Astrocyte of the spinal cord (primary cell): ENCODE measurements at places on chromosomes 6 and 20.

DNA sequence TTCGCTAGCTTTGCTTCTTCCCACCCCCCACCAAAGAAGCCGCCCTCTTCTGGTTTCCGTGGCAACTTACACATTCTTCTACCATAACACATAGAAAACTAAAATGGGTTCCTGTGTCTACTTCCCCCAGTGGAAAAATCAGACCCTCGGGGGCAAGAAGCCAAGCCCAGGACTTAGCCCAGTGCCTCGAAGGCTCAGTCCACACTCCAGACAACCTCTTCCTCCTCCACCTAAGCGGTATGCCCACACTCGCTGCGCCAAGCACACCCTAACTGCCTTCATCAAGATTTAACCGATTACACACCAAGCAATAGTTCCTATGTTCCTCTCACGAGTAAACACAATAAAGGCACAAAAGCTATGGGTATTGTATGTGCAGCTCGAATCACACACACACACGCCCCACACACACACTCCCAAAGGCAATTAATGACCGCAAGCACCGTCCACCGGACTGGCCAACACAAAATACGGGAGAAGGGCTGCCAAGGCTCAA lies 537 bp downstream of the PPIL4 start:
- DNase-seq, result peak; percentile 79

GRCh38 chr6:144460327-144461095 lies 175.4 kb downstream of the UTRN start:
- no peak for DNase-seq

- peak; percentile 3 for DNase-seq
Observed at GRCh38 chr6:94269256-94269655, 849.9 kb upstream of the EPHA7 start.

DNA sequence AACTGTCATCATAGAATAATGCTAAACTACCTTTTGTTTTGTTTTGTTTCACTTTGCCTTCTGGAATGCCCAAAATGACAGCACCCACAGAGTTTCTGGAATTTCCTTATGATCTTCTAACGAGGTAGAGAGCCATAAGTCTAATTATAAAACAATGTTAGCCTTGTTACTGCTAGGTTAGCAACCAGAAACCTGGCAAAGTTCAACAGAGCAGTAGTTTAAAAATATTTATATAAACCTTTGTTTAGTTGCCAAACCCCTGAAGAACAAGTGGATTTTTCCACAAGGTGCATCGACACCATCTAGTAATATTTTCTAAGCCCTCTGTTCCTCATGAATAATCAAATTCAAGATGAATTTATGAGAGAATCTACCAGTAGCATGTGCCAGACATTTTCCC lies 27.6 kb upstream of the IPCEF1 start:
- DNase-seq, result no peak

DNA sequence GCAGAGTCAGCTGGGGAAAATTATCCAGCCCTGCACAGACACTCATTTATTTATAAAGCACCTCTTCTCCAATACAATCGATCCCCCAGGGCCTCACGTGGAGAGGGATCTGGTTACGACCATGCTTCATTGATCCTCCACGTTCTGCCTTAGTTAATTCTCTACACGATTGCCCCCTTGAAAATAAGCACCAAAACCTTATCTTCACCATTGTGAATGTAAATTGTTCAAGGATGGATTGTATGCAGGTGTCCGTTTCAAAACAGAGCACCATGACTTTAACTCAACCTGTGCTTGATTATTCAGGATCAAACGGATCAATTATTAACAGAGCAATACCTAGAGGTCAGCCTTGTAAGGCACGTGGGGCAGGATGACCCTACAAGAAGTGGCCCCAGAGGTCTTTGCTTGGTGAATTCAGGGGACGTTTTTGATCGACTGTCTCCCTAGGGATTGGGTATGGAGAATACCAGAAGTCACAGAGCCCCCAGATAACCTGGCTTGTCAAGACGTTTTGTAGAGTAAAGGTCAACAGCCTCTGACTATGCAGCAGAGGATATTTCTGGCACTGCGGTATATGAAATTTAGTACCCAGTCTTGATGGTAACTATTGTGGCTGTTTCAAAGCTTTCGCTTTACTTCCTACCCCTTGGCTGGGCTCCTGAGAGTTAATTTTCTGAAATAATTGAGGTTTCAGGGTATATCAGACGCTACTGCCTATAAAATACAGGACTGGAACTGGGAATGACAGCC lies 112.1 kb downstream of the NFATC2 start:
- DNase-seq, result no peak

GRCh38 chr6:164398647-164399046 lies 910.8 kb downstream of the C6orf118 start:
- no peak for DNase-seq

GRCh38 chr20:51526106-51526470 lies 16.4 kb downstream of the NFATC2 start:
- DNase-seq, result no peak

DNA sequence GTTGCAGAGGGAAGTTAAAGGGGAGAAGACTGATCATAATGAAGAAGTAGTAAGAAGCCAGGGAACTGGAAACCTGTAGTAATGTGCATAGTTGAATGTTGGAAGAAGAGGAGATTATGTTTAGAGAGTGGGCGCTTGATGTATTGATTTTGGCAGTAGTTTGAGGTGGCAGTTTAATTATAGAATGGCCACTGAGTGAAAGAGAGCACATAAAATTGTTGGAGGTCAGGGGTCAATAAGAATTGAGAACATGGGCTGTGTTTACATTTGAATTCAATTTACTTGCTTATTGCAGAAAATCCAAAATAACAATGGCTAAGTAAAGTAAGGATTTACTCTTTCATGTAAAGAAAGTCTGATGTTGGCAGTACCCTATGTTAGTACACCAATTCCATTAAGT lies 15.7 kb downstream of the VTA1 start:
- DNase-seq, result no peak

- DNase-seq, result no peak
Observed at GRCh38 chr6:52788478-52788877, 15.1 kb downstream of the GSTA1 start.

- DNase-seq, result no peak
Observed at GRCh38 chr6:87095087-87095509, at the start of gene CGA. Gene CGA (minus strand): TSS chr6:87095106. CDS start chr6:87088200, 6,906 bp downstream.

DNA sequence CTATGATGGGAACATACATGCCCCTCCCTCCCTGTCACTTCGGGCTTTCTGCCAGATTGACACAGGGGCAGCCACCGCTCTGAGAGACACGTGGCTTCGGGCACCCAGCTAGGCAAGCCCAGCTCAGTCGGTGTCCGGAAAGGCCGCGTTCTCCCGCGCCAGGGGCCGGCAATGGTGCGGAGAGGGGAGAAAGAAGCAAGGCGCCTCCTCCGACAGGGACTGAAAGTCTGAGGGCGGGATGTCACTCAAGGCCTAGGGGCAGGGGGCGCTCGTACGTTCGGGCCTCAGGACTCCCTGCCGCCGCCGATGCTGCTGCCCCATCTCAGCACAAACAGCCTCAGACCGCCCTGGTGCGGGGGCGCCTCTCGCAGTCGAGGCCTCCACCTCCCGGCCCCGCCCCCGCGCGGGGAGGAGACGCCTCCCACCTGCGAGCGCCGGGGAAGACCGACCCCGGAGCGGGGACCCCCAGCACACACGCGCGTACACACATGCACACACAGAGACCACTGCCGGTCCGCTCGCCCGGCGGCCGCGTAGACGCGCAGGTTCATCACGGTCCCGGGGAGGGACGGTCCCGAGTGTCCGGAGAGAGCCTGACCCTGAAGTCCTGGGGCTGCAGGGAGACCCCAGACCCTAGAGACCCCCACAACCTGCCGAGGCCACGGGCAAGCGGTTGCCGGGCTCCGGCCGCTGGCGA lies 1.9 kb downstream of the GRM4 start:
- DNase-seq, result no peak

GRCh38 chr20:61725966-61726365 lies 339.7 kb downstream of the TAF4 start:
- no peak for DNase-seq

- no peak for DNase-seq
Observed at GRCh38 chr6:36358226-36358915, 21.7 kb upstream of the BNIP5 start.

DNA sequence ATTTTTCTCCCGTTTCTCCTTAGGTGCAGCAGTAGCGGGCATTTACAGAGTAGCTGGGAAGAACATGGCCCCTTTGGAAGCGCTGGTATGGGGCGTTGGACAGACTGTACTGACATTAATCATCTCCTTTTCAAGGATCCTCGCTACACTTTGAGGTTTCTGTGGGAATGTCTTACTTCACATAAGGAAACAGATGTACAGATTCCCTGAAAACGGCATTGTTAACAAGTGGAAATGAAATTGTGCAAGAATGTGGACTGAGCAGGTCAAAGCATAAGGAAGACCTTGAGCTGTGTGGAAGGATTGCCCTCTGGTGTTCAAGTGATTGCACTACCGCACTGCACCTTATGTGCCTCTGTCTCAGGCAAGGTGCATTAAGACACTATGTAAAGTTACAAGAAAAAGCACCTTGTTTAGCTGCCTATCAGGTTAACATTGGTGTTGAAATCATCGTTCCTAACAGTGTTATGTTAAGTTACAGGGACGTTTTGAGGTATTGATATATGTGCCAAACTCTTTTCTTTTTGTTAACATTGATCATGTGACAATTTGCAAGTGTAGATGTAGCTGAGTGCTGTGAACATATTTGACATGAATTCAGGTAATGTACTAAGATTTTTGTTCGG lies 38.0 kb downstream of the TMEM170B start:
- peak; percentile 78 for DNase-seq

- peak; percentile 21 for DNase-seq
Observed at GRCh38 chr6:1821513-1822183, 211.9 kb downstream of the FOXC1 start.

- no peak for DNase-seq
Observed at GRCh38 chr20:52168116-52168515, 23.5 kb downstream of the ZFP64 start.

- DNase-seq, result no peak
Observed at GRCh38 chr20:58811334-58811733, 39.4 kb downstream of the GNAS-AS1 start.

DNA sequence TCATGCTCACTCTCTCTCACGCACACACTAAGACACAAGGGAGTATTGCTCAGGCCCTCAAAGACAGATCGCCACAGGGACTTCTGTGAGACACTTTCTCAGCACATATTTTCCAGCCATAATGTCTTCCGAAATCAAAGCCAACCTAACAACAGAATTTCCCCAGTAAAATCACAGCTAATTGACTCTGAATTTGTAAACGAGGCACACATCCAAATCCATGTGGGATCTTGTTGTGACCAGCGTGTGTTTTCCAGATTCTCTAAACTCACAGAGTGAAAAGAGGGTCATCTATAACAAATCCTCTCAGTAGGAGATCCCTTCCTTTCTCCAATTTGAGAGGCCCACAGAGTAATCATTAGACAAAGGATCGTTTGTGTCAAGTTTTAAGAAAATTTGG lies 280.4 kb downstream of the PACRG start:
- no peak for DNase-seq

- DNase-seq, result no peak
Observed at GRCh38 chr6:159321267-159321666, 152.1 kb downstream of the FNDC1 start.

- DNase-seq, result no peak
Observed at GRCh38 chr6:137661601-137662000, 167.4 kb upstream of the OLIG3 start.

GRCh38 chr20:32632461-32633354 lies 41.0 kb downstream of the C20orf203 start:
- DNase-seq, result no peak

DNA sequence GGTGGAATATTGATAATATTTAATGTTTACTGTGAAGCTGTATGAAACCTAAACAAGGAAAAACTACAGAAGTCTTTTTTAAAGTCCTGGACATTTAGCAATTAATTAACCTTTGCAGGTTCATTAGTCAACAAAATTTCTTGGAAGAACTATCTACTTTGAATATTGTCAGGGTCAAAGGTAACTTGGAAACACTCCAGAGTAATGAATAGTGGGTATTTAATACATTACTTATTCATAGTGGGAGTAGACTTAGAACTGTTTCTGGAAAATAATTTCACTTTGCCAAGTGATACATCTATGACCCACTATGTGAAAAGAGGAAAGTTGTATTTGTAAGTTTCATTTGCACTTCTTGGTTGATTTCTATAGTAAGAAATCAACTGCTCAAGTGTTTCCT lies 319.1 kb downstream of the TFAP2B start:
- no peak for DNase-seq

GRCh38 chr6:110826236-110827129 lies 11.2 kb upstream of the CDK19 start:
- DNase-seq, result no peak

- DNase-seq, result no peak
Observed at GRCh38 chr20:33711446-33711738, 8.7 kb downstream of the PXMP4 start.

DNA sequence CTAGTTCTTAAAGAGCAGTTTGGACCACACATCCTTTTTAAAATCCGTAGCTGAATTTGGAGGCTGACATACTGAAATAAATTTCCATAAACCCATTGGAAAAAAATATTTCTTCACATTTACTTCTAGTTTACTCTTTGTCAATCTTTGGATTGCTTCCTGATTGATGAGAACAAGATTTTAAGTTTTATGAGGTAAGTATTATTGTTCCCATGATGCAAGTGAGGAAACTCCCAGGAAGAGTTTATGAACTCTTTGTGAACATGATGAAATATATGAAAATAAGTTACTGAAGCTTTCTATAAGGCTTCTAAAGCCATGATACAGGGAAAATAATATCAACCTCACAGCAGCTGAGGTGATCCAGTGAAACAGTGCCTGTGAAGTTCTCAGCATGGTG lies 320.0 kb downstream of the GJA1 start:
- DNase-seq, result no peak

DNA sequence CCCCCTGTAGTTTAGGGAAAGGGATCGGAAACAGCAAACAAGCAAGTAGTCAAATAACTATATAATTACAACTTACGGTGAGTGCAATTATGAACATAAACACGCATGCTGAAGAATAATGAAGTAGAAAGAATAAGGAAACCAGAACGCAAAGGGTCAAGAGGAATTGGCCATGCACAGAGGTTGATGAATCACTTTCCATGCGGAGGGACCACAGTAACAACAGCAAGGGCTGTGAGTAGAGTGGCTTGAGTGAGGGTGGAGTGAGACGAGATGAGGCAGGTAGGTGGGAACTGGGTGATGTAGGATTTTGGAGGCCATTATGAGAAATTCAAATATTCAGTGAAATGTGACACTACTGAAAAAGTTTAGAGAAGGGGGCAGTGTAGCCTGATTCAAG lies 112.2 kb upstream of the LAMP5 start:
- DNase-seq, result no peak

GRCh38 chr6:46254331-46254730 lies 83.6 kb upstream of the ENPP5 start:
- no peak for DNase-seq

DNA sequence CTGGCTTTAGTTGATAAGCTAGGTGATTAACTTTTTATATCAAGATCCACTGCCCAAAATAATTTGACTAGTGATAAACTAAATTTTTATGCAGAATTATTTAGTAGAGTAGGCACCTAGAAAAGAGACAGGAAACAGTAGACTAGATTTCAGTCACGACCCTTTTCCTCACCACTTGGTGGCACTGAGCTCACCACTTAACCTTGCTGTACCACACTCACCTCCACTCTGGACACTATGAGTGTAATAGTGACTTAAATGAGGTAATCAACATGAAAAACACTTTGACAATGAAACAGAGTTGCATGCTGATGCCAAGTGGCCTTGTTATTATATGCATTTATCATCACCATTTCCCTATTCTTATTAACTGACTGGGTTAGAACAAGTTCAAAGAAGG lies 730.4 kb downstream of the KIF16B start:
- DNase-seq, result no peak
